ENCODE measurements at places on chromosomes 11 and 22.
A peak's percentile ranks its signal among the peaks of the same experiment; 100 is the strongest.

DNA sequence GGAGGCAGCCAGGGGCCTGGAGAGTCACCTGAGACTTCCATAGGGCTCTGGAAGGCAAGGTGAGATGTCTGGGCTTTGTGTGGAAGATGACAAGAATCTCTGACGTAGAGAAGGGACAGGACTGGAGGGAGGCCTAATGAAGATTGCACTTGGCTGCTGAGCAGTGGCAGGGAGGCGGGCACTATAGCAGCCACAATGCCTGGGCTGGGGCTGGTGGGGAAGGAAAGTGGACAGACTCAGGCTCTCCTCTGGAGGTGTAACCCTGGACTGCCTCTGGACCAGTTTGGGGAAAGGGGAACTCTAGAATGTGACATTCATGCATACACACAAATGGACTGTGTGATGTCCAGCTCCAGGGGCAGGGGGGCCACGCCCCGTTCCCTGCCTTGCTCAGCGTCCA lies 34.3 kb upstream of the CYP2D6 start:
- DNase-seq = no peak

GRCh38 chr11:77444261-77444660 lies 29.6 kb downstream of the PAK1 start:
- DNase-seq = no peak

DNA sequence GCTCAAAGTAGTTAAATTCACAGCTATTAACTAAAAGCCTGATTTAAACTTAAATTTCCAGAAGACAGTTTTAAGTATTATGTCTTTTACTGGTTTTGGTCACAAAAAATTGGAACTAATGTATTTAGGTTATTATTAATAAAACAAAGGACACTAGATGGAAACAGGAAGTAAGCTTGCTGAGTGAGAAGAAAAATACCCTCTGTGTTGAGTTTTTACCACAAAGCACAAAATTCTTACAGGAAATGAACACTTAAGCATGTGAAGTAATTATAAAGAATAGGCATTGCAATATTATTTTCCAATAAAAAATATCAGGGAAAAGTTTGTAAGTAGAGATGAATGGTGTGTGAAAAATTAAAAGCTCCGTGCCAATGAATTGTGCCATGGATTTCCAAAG lies 46.3 kb downstream of the PIK3C2A start:
- no peak for DNase-seq

DNA sequence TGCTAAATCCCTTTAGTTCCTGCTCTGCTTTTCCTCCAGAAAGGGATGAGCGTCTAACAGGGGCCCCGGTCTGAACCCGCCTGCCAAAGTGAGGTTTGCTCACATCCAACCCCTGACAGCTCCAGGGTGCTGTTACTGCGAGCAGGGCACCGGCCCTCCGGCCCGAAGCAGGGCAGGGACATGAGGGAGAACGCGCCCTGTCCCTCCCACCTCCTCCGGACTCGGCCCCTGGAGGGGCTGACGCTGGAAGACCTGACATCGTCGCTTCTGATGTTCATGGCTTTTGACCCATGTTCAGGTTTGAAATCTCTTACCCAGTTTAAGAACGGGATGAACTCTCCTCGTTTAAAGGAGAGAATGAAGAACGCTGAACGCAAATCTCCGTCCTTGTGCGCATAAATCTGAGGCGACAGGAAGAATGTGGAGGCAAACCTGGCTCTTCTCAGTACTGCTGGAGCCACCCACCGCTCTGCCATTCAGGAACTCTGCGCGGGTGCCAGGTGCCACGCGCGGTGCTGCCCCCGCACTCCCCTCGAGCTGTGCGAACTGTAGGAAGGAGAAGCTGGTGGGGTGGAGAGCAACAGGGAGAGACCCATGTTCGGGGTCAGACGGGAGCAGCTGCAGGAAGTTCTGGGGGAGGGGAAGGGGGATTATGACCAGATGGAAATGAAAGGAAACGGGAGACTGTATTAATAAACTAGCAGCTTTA lies 826 bp upstream of the EEF1G start:
- DNase-seq = no peak

- peak; percentile 28 for DNase-seq
Measured at GRCh38 chr11:73480677-73481076, 104.5 kb downstream of the RELT start.

GRCh38 chr11:48008951-48009270 lies 28.6 kb downstream of the PTPRJ start:
- no peak for DNase-seq

GRCh38 chr11:19071255-19071654 lies 10.7 kb upstream of the MRGPRX2 start:
- peak; percentile 64 for DNase-seq

- DNase-seq = no peak
Measured at GRCh38 chr11:106271686-106272085, 194.2 kb downstream of the AASDHPPT start.

DNA sequence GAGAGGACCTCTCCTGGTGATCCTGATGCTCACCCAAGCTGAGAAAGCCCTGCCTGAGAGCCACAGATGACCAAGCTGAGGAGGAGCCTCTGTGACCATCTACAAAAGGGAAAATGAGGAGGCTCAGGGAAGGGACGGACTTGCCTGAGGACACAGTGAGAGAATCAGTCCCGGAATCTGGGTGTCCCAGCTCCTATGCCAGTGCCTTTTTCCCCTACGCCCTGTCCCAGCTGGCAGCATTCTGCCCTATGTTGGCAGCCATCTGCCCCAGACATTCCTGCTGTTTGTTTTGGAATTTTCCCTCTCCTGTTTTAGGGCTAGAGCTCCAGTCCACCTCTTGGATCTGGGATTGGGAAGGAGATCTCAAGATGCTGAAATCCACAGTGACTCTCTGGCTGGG lies 54.6 kb downstream of the C11orf58 start:
- no peak for DNase-seq

All from AG09309 (cell line).